ENCODE measurements at places on chromosomes 16 and 17. TPM values are rescaled to one million over a fixed set of nuclear protein-coding genes. Genes with fewer than 3 reads are reported as not detected.

- DNase-seq, result peak; percentile 94
Observed at GRCh38 chr17:63478814-63479494, 2.1 kb downstream of the ACE start.

GRCh38 chr17:82931699-82932517 is 92.1 kb upstream of the ZNF750 start:
- DNase-seq, result peak; percentile 93

GRCh38 chr16:68244903-68245853 is at the start of gene PLA2G15:
Gene PLA2G15 (plus strand): TSS chr16:68245373. CDS start chr16:68245427, 54 bp downstream.
- DNase-seq, result peak; percentile 99

The ZCCHC14 gene
- 21.7 TPM for total RNA-seq

GRCh38 chr16:78817200-78817739 is 717.8 kb downstream of the WWOX start:
- DNase-seq, result no peak

DNA sequence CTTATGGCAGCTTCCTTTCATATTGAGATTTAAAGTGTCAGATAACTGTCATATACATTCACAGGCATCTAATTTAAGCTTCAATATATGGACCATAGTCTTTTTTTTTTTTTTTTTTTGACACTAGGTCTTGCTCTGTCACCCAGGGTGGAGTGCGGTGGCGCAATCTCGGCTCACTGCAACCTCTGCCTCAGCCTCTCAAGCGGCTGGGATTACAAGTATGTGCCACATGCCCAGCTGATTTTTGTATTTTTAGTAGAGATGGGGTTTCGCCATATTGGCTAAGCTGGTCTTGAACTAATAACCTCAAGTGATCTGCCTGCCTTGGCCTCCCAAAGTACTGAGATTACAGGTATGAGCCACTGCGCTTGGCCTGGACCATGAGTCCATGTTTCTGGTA is 13.6 kb downstream of the CEP95 start:
- DNase-seq, result no peak

- DNase-seq, result no peak
Observed at GRCh38 chr16:19844945-19845641, 39.6 kb downstream of the GPRC5B start.

GRCh38 chr17:17770632-17771044 is 66.1 kb downstream of the SREBF1 start:
- DNase-seq, result no peak

The TMEM235 gene
- total RNA-seq, result not detected

GRCh38 chr16:71600822-71601221 is 23.9 kb upstream of the TAT start:
- no peak for DNase-seq
